ENCODE measurements at places on chromosomes 7 and 10.

DNA sequence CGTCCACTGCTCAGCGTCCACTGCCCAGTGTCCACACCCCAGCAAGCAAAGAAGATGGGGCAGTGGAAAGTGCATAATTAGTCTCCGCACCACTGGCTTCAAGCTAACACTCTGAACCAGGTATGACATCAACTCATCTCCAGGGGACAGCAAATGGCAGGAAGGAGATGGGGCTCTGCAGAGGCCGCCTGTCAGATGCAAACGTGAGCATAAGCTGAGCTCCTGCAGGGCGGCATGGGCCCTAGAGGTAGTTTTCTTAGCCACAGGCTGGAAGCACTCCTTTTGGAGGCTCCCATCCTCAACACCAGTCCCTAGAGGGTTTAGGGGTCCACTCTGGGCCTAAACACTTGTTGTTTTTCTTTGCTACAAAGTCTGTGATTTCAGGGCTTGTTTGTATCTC lies 335.8 kb upstream of the MKI67 start:
- DNase-seq: no peak

DNA sequence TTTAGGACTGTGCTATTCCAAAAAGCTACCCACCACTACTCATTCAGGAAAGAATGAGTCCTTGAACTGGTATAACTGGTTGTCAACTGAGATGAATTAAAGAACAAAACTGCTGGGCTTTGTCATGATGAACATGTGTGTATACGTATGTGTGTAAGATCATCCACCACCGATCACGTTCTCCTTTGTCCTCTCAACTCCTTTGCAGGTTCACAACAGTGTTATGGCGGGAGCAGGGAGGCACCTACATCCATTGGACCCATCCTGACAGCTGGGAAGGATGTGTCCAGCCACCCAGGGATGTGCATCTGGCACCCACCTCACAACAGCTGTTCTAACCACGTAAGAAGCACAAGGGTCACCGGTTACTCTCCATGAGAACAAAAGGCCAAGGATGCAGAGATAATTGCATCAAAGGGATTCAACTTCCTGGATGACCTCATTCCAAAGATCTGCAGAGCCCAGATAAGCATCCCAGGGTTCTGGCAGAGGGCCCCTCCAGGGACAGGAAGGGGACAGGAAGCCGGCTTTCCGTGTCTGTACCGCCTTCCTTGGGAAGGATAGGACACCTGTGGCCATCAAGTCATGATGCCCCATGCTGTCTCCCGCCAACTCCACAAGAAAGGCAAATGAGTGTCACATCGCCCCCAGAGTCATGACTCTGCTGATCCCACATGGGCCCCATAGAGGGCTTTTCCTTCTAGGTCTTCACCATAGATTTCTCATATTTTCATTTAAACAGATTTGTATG lies 66.1 kb downstream of the STEAP1B start:
- no peak for DNase-seq

GRCh38 chr7:155999631-156000489 lies 187.6 kb upstream of the SHH start:
- DNase-seq: no peak

- DNase-seq: no peak
Observed at GRCh38 chr10:129784891-129785290, 179.2 kb downstream of the EBF3 start.

Data from activated CD4-positive, alpha-beta T cell treated with anti-CD3 and anti-CD28 coated beads, Interleukin-2, amount 50 U/mL, for 16 hours (primary cell).